ENCODE measurements at places on chromosomes 3 and 15. TPM values are rescaled to one million over a fixed set of nuclear protein-coding genes. Genes with fewer than 3 reads are reported as not detected.

DNA sequence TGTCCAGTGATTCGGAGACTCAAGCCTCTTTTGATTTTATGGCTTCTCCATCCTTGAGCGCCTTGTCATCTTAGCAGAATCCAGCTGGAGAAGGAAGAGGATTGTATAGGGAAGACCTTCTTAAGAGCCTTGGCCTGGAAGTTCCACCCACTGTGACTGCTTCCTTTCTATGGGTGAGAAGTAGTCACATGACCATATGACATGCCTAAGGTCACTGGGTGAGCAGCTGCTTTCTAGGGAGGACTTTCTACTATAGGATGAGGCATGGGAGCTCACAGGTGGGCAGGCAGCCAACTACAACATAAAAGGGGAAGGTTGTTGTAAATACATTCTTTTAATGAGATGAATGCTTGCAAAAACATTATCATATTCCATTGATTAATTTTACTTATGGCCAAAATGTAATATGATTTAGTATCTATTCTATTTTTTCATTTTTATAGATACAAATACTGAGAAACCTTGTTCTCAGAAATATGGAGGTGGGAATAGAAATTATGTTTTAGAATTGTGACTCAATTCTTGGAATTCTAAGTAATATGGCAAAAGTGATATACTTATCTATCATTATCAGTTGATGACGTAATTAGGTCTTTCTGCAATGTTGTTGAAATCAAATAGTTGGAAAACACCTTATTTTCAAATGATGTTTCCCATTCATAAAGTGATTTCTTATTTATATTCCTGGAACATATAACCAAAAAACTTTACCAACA is 53.6 kb upstream of the MINAR1 start:
- no peak for DNase-seq

Gene FGF7
- total RNA-seq = 125 TPM

DNA sequence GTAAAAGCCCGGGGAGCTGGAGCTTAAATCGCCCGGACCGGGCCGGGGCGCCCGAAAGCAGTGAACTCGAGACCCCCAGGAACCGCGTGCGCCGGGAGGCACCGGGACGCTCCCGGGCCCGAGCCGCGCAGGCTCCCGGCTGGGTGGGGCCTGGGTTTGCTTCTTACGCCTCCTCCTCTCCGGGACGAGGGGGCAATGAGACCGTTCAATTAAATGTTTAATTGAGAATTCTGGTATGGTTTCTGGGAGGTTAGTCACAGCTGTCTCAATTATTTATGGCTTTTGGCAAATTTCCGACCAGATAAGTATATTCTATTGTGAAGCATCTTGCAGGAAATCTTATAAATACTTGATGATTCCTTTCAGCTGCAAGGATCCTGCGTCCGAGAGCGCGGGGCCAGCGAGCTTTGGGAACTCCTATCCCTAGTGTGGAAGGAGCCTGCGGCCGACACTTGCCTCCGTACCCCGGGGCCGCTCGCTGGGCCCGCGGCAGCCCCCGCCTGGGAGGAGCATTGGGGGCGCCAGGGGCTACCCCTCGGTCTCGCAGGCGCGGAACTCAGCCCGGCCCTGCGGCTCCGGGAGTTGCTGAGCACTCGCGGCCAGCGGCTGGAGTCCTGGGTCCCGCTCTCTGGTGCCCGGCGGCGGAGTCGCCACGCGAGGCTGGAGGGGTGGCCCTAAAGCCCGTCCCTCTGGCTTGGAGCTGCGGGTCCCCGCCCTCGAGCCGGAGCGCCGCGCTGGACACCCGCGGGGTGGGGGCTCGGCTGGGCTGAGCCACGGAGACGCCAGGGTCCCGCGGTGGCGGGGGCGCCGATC is 10.3 kb downstream of the ISL2 start:
- no peak for DNase-seq

Gene FANCD2OS
- not detected for total RNA-seq

DNA sequence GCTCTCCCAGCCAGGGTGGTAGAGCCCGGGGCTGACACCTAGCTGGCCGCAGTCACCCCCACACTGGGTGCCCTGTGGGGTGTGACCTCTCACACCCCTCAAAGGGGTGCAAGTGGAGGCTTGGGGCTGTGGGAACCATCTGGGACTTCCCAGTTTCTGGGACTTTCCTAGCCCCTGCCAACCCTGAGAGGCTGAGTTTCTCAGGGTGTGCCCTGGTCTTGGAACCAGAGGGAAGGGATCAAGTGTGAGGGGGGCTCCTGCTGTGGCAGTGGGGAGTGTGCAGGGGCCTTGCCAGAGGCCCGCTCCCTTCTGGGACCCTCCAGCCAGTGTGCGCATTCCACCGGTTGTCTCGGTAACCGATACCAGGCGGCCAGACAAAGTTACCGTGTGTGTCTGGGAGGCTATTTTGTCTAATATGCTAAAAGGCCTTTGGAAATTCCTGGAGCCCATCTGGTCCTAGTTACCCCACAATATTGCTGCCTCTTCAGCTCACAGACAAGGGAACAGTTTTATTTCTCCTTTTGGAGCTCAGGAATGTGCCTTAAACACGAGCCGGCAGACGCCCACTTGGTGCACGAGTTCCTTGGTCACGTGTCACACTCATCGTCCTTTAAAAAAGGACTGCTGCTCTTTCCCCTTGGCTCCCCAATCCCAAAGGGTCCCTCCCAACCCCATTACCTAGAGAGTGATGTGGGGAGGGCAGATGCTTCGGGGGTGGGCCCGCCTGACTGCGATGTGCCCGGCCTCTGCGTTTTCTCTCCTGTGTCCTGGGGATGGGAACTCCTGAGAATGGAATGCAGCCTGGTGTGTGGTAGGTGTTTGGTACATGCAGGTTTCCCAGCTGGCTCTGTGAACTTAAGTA is 33.2 kb downstream of the HDAC11 start:
- DNase-seq = peak; percentile 47

DNA sequence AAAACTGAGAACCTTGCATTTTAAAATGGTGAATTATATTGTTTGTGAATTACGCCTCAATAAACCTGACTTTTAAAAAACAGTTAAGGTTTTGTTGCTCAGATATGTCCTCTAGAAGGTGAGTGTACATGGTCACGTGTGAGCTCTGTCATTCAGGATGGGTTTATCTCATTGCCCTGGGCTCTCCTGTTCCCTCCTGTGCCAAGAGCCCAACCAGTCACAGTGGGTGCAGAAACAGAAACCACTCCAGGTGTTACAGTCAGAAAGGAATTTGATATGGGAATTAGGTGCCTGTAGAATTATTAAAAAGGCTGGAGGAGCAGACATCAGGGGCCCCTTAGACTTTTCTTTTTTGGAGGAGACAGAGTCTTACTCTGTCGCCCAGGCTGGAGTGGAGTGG is 196.4 kb downstream of the STT3B start:
- no peak for DNase-seq

DNA sequence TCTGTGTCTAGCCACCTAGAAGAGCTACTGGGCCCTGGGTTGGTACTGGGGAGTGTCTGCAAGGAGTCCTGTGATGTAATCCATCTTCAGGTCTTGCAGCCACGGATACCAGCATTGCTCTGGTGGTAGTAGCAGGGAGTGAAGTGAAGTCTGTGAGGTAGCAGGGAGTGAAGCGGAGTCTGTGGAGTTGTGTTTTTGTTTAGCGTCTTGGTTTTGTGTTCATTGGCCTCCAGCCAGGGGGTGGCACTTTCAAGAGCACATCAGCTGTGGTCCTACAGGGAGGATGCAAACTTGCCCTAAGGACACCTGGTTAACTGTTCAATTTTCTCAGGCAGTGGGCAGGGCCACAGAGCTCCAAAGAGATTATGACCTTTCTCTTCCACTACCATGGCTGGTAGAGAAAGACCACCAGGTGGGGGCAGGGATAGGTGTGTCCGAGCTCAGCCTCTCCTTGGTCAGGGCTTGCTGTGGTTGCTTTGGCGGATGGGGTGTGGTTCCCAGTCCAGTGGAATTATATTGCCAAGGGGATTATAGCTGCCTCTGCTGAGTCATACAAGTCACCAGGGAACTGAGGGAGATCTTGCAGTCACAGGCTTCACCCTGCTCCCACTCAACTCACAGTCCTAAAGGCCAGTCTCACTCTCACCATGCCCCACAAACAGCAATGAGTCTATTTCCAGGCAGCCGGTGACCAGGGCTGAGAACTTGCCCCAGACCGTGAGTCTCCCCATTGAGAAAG is 424.7 kb downstream of the ZBBX start:
- DNase-seq = peak; percentile 34

GRCh38 chr3:129379582-129380358 is 48.7 kb downstream of the EFCAB12 start:
- DNase-seq = no peak

Gene ZIC4
- 1.8 TPM for total RNA-seq

GRCh38 chr15:78334845-78335244 is 5.3 kb upstream of the CRABP1 start:
- DNase-seq = no peak

Gene LMAN1L
- total RNA-seq = not detected
